ENCODE measurements at places on chromosomes 16 and 17.

GRCh38 chr16:52367821-52368220 lies 179.1 kb downstream of the TOX3 start:
- DNase-seq, result no peak

GRCh38 chr17:41563607-41564170 lies 8.2 kb downstream of the KRT9 start:
- DNase-seq, result no peak

GRCh38 chr17:2202996-2203575 lies 100.5 kb downstream of the SMG6 start:
- DNase-seq, result no peak

DNA sequence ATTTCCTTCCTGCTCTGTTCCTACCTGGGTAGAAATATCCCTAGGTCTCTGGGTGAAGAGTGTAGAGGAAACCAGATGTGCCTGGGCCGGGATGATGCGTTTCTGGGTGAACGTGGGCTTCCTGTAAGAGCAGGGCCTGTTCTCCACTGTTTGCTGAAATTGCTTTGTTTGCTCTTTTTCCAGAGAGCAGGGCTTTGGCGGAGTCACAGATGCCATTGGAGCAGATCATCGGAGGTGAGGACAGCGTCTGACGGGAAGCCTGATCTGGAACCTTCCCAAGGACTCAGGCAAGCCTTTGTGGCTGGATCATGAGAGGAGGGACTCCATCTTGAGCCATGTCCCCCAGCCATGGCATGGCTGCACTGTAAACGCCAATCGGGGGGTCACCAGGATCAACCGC lies 15.4 kb downstream of the DHODH start:
- no peak for DNase-seq

GRCh38 chr17:49213847-49214246 lies 3.3 kb downstream of the ABI3 start:
- DNase-seq, result no peak

GRCh38 chr17:44202756-44203155 lies 3.1 kb upstream of the ATXN7L3 start:
- no peak for DNase-seq
